ENCODE measurements at places on chromosomes 6 and 20.

DNA sequence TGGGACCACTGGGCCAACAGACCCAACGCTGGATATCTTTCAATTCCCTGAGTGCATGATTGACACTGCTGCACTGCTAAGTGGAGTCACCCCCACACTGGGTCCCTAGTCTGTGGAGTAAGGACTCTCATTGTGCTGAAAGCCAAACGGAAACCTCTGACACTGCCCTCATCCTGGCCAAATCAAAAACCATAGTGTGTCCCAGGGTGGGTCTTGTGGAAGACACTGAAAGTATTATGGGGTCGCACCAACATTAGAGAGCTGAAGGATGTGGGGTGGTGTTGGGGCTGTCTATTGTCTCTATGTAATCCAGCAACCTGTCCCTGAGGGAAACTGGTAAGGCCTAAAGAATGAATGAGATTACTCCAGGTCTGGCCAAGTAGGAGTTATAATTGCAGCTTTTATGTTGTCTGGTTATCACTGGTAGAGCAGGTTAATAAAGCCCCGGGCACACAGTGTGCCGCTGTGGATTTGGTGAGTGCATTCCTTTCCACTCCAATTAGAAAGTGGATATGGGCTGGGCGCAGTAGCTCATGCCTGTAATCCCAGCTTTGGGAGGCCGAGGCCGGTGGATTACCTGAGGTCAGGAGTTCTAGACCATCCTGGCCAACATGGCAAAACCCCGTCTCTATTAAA, 57.9 kb downstream of the HLA-A start:
- DNase-seq, result no peak

GRCh38 chr20:62066983-62067433, 1.3 kb upstream of the TAF4 start:
- DNase-seq, result no peak

- DNase-seq, result no peak
Measured at GRCh38 chr20:34615477-34615876, 57.0 kb downstream of the MAP1LC3A start.

DNA sequence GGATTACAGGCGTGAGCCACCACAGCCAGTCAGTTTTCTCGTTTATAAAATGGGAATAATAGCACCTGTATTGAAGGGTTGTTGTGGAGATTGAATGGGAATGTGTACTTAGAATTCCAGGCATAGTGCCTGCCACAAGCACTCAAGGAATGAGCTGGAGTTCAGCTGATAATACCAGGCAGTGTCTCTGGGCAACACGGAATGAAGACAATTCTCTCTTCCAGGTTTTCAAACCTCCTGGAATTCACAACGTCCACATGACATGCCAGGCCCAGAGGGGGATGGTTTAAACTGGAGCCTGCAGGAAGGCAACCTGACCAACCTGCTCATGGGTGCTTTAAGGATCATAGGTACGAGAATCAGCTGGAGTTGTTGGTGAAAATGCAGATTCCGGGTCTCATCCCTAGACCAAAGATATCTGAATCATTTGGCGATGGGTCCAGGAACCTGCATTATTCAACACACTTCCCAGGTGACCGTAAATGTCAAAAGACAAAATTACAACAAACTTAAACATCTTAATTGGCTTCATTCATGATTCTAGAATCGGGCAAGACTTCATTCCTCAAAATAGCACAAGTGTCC, 1.9 kb upstream of the PTPN1 start:
- DNase-seq, result no peak

- no peak for DNase-seq
Measured at GRCh38 chr20:3923818-3924217, 34.6 kb downstream of the PANK2 start.

DNA sequence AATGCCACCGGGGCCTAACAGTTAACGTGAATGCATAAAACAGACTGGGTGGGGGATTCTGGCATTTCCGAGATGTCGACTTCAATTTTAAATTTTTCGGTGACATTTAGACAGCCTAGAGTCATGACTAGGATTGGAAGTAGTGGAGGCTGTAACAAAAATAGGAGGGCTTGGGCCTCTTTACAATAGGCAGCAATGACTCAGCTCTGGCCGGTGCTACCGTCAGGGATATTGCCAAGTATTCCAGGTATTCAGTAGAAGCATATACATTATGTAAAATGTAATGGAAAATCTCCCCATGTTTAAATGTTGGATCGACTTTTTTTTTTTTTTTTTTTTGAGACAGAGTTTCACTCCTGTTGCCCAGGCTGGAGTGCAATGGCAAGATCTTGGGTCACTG, 136.2 kb upstream of the STMND1 start:
- DNase-seq, result no peak

- no peak for DNase-seq
Measured at GRCh38 chr6:122014961-122015360, 384.5 kb upstream of the HSF2 start.

GRCh38 chr20:46563170-46563859, 12.9 kb upstream of the OCSTAMP start:
- DNase-seq, result no peak

DNA sequence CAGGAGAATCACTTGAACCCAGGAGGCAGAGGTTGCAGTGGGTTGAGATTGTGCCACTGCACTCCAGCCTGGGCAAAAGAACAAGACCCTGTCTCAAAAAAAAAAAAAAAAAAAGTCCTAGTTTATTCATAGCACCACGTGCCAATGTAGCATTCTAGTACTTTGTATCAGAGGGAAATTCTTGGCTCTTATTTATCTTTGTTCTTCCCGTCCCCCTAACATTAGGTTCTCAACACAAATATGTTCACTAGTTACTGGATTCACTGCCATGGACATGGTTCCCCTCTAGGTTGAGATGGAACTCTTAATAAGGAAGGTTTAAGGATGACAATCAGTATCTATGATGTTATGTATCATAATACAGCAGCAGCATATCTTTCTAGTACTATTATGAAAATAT, 178.5 kb downstream of the KIF6 start:
- DNase-seq, result no peak

DNA sequence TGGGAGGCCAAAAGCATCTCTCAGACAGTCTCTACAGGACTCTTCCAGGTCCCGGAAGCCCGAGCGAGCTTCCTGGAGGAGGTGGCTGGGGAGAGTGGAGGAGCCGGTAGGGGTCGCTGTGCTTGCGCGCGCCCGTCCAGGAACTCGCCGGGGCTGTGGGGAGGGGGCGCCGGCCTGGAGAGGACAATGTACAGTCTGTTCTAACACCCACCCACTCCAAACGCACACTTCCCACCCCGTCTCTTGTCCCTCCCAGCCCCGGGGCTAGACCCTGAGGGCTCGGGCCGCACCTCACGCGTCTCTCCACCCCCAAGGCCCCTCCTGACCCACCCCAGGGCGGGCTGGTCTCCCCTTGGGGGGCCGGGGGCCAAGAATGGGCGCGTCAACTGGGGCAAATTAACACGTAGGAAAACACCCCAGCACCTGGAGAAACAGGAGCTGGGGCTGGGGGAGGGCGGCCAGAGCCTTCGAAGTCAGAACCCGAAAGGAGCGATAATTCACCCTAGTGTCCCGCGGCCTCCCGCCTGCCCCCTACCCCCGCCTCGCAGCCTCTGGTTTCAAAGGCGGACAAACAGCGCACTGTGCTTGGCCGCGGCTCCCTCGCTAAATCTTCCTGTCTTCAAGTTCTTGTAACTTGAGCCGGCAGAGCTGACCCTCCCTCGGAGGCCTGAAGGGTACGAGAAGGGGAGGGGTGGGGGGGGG, 103.2 kb upstream of the FOXP4 start:
- no peak for DNase-seq

GRCh38 chr6:162074641-162075275, 652.8 kb downstream of the PRKN start:
- no peak for DNase-seq

DNA sequence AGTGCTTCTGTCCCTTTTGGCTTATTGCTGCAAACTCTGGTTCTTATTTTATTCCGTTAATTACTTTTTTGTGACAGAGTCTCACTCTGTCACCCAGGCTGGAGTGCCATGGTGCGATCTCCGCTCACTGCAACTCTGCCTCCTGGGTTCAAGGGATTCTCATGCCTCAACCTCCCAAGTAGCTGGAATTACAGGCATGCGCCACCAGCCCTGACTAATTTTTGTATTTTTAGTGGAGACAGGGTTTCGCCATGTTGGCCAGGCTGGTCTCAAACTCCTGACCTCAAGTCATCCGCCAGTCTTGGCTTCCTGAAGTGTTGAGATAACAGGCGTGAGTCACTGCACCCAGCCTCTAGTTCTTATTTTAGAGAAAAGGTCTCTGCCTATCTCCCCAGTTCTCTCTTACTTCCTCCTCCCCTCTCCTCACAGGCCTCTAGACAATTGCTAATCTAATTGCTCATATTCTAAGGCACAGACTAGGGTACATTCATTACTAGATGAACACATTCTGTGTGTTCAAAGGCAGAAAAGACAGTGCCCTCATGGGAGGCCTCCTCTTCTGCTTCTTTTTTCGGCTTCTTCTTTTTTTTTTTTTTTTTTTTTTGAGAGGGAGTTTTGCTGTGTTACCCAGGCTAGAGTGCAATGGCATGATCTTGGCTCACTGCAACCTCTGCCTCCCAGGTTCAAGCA, 27.0 kb downstream of the EDEM2 start:
- no peak for DNase-seq
